Right forelimb (tissue), 1 donor: ENCODE measurements at places on chromosomes 12 and 14.
A peak's percentile ranks its signal among the peaks of the same experiment; 100 is the strongest.

GRCh38 chr14:92492258-92492657, 21.3 kb upstream of the RIN3 start:
- peak; percentile 38 for DNase-seq

GRCh38 chr14:22848351-22849164, 12.2 kb downstream of the MMP14 start:
- peak; percentile 94 for DNase-seq

GRCh38 chr14:51093371-51094281, 1.3 kb downstream of the TRIM9 start:
- DNase-seq: peak; percentile 52

- no peak for DNase-seq
Observed at GRCh38 chr12:77777274-77777673, 53.4 kb upstream of the NAV3 start.

GRCh38 chr12:63042646-63043045, 107.7 kb upstream of the PPM1H start:
- DNase-seq: no peak

- DNase-seq: no peak
Observed at GRCh38 chr12:30251546-30251945, 444.1 kb downstream of the IPO8 start.

- no peak for DNase-seq
Observed at GRCh38 chr14:26729851-26730250, 132.0 kb upstream of the NOVA1 start.

DNA sequence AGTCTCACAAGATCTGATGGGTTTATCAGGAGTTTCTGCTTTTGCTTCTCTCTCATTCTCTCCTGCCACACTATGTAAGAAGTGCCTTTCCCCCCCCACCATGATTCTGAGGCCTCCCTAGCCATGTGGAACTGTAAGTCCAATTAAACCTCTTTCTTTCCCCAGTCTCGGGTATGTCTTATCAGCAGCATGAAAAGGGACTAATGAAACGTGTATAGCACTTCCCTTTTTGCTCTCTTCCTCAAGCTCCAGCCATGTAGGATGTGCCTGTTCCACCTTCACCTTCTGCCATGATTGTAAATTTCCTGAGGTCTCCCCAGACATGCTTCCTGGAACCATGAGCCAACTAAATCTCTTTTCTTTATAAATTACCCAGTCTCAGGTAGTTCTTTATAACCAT, 7.0 kb upstream of the CRACR2A start:
- no peak for DNase-seq

DNA sequence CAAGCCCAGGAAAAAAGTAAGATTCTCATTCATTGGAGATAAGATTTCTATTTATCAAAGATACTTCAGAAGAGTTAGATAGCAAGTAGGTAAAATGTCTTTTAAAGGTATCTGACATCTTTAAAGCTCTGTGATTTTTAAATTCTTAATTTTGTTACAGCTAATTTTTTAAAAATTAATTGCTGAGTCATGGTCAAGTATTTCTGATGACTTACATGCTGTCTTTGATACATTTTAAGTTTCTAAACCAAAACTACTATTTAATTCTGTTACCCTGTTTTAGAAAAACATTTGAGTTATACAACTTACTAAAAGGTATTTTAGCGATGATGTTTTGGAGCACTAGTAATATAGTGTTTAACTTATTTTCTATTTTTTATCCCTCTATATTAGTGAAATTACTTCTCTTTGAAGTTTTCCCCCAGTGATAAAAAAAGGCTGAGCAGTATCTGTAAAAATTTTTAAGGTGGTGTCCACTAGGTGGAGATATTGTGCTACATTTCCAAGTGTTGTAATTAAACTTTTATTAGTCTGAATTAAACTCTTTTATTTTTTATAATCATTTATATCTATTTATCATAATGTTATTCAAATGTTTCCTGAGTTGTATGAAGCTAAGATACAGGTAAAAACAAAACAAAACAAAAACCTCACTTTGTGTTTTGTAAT, 11.5 kb downstream of the ALG10 start:
- DNase-seq: no peak

GRCh38 chr12:95054206-95054605, 19.2 kb downstream of the NR2C1 start:
- DNase-seq: no peak

GRCh38 chr14:82778601-82779000, 1244.9 kb upstream of the SEL1L start:
- DNase-seq: no peak

DNA sequence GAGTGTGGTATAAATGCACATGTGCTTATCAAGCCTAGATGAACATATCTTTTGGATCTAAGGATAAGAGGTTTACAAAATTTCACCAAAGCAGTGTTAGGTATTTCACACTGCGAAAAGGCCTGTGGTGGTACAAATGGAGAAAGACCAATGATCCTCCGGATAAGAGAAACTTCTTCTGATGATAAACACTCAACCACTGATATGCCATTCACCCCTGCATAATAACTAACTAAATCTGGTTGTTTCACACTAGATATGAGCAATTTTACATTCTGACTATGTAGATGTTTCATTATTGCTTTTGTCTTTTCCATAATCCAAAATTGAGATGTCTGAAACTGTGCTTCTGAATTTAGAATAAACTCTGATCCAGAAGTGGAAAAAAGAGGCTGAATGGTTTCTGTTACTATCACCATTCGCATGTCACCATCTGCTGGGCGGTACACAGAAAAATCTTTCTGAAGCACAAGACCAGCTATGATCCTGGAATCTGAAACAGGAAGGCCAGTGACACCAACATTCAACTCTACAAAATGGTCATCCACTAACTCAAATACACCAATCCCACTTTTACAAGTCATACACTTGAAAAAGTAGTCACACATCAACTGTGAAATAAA, 1.3 kb downstream of the BBS10 start:
- DNase-seq: no peak

GRCh38 chr12:20234474-20234873, 133.9 kb upstream of the PDE3A start:
- DNase-seq: no peak

GRCh38 chr12:46874642-46875041, 48.8 kb upstream of the SLC38A4 start:
- DNase-seq: no peak

GRCh38 chr12:47980197-47980596, 16.8 kb downstream of the TMEM106C start:
- peak; percentile 56 for DNase-seq

- DNase-seq: no peak
Observed at GRCh38 chr12:80580254-80580653, 127.2 kb upstream of the MYF6 start.

DNA sequence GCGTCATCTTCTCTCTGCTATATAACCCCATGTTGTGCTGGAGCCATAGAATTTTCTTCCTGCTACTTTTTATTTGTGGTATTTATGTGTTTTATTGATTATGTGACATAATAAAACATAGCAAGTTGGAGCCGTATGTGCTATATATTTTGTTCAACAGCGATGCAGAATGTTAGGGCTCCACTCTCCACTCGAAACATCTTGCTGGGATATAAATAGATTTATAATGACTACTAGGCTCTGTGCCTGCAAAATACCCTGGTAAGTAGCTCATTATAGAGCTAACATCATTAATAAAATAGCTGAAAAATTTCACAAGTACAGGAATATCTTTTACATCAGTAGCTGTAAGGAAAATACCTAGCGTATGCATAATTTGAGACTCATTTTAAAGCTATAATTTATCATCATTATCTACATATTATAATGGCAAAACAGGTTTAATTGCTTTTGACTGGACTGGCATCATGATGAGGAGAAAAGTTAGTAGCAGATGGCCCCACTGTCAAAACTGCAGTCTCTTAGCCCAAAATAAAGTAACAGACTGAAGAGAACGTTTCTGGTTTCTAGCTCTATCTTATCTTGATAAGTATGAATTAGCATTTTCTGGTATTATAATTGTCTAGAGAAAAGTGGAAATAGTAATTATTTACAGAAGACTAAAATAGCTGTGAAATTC, 263.0 kb downstream of the NEDD1 start:
- DNase-seq: no peak

- DNase-seq: no peak
Observed at GRCh38 chr12:113405694-113406093, 2.0 kb upstream of the SDS start.

DNA sequence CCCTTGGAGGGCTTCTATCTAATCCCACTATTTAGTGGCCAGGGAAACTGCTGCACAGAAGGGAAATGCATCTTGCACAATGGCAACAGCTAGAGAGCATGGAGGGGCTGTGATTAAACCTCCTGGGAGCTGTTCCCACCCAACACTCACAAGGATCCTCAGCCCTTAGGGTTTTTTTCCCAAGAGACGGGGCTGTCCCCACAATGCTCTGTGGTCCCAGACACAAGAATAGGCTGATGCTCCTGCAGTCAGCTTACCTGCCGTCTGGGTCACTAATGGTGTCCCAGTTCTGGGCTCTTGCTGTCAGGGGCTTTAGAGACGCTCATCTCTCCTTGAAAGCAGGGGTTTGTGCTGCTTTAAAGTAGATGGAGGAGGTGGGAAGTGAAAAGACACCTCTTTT, 4.6 kb downstream of the SERPINA1 start:
- peak; percentile 19 for DNase-seq

- no peak for DNase-seq
Observed at GRCh38 chr12:67525617-67525884, 123.0 kb upstream of the DYRK2 start.

DNA sequence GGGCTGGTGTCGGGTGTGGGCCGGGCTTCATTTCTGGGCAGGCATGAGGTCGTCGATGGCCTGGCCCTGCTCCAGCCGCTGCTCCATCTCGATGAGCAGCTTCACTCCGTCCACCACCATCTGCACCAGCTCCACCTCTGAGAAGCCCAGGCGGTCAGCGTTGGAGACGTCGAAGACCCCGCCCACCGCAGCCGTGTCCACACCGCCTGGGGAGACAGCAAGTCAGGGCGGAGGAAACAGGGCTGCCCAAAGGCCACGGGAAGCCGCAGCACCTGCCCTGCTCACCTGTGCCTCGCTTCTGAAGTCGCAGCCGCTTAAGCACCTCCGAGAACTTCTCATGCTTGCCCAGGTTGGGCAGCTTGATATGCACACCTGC, 2.8 kb downstream of the CKB start:
- DNase-seq: no peak
